ENCODE measurements at places on chromosomes 3 and 15.

DNA sequence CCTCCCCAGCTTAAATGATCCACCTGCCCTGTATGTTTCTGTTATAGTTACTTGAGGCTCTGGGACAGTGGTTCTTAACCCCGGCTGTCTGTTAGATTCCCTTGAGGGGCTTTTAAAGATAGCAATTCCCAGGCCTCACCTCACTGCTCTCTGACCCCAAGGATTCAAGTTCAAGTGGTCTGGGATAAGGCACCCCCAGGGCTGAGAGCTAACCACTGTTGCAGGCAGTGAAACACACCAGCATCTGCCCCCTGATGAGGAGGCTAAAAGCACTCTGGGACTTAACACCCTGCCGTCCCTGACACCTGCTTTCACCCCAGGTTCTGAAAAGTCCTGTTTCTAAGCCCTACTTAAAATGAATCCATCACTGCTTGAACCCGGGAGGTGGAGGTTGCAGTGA is 103.7 kb downstream of the LRRK1 start:
- ATAC-seq, result no peak

- ATAC-seq, result no peak
Measured at GRCh38 chr3:120831066-120831465, 76.9 kb upstream of the STXBP5L start.

- ATAC-seq, result peak; percentile 82
Measured at GRCh38 chr3:179768080-179768479, 115.2 kb downstream of the USP13 start.

DNA sequence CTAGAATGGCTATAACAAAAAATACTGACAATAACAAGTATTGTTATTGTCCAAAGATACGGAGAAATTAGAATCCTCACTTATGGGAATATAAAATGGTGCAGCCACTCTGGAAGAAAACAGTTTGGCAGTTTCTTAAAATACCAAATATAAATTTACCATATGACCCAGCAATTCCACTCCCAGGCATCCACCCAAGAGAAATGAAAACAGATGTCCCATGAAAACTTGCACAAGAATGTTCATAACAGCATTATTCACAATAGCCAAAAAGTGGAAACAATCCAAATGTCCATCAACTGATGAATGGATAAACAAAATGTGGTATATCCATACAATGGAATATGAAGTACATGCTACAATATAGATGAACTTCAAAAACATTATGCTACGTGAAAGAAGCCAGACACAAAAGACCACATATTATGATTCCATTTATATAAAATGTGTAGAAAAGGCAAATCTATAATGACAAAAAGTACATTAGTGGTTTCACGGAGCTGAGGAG is 9.4 kb downstream of the AAGAB start:
- ATAC-seq, result no peak

- no peak for ATAC-seq
Measured at GRCh38 chr3:77247061-77247460, 207.2 kb downstream of the ROBO2 start.

GRCh38 chr3:15645740-15646501 is 44.4 kb downstream of the BTD start:
- ATAC-seq, result peak; percentile 82

DNA sequence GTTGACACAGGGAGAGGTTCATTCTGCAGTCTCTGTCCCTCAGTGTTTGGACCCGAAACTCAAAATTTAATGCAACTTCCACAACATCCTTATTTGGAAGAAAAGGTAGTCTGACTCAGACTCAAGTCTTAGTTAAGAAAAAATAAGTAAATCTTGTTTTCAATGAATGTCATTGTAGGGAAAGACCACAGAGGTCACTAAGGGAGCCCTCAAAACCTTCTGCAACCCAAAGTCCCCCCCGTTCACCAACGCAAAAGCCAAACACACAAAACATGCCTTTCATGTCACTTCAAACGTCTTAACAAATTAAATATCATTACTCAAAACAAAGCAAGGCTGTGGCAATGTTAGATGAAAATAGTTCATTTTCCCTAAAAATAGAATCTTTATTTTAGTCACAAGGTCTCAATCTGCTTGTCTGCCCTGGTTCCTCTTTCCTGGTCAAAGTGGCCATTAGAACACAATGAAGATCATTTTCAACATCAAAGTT is 20.9 kb upstream of the SSUH2 start:
- no peak for ATAC-seq

DNA sequence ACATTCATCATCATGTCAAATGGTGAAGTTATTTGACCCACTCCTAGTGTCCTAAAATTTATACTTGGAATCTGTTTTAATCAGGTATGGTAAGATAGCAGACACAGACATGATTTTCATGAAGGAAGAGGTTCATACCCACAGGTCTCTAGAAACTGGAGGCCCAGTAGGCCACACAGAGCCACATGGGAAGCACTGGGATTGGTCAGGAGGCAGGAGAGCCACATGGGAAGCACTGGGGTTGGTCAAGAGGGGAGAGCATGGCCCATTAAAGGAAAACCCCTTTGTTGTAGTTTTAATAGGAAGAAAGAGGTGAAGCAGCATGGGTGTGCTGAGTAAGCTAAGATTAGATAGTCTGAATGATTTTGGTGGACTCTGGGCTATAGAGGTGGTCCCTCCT is 356.9 kb downstream of the MFSD1 start:
- no peak for ATAC-seq

GRCh38 chr15:88621789-88622604 is 857 bp downstream of the AEN start:
- ATAC-seq, result peak; percentile 18

GRCh38 chr15:74725225-74725774 is at the start of gene CYP1A1:
TSS of gene CYP1A1 (minus strand) at chr15:74725528. CDS start at chr15:74723097, 2,431 bp downstream.
- peak; percentile 79 for ATAC-seq

DNA sequence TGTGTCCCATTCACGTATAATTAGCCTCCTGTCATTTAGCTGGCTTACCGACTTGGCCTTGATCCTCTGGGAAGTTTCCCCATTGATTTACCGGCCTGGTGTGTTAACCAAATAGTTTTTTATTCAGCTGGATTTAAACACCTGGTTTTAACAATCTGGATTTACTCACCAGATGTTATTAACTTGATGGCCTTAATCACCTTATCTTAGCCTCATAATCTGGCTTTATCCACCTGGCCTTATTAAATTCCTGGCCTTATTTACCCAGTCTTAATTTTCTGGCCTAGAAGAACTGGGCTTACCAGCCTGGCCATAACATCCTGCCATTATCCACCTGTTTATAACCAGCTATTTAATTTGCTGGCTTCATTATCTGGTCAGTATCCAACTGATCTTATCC is 89.9 kb downstream of the IL12A start:
- ATAC-seq, result no peak

- ATAC-seq, result no peak
Measured at GRCh38 chr3:5262507-5262906, 75.0 kb downstream of the EDEM1 start.

GRCh38 chr15:92625251-92625980 is 30.2 kb downstream of the FAM174B start:
- ATAC-seq, result no peak

DNA sequence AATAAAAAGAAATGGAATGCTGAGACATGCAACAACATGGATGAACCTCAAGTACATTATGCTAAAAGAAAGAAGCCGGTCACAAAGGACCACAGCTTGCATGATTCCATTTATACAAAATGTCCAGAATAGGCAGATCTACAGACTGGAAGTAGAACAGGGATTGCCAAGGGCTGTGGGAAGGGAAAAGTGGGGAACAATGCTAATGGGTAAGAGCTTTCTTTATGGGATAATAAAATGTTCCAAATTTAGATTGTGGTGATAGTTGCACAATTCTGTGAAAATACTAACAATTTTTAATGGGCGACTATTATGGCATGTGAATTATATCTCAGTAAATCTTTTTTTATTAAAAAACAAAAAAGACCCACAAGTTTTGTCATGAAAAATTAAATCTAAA is 106.2 kb downstream of the TMCO5A start:
- ATAC-seq, result no peak

DNA sequence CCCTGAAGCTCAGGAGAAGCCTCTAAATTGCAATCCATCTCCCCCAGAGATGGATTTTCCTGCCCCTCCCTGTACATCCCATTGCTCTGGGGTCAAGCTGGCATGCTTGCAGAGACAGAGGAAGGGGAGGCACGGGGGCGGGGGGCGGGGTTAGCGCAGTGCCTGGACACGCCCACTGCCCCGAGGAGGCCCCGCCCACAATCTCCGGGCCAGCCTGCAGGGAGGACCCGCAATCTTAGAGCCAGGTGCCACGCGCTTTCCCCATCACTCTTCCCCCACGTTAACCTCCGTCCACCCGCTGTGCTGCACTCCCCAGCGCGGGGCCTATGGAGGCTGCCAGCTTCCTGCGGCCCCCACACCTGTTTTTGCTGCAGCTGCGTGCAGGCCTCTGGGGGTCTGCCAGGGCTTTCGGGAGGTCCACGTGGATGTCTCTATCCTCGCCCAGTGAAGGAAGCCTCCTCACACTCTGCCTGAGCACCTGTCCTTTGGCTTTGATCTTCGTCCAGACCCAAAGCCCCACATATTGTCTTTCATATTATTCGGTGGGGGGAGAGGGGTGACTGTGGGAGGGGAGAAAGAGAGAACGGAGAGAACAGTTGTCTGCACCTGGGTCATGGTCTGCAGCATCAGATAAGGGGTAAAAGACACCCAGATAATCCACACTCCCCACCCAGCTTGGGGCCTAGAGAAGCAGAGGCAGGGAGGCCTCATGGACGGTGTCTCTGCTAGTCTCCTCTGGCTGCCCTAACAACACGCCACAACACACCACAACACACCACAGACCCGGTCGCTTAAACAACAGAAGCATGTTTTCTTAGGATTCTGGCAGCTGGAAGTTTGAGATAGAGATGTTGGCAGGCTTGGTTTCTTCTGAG is 118.0 kb upstream of the MEF2A start:
- ATAC-seq, result no peak

Data from SK-N-SH treated with all-trans-retinoic acid at 6 μM for 48 hours (cell line).